ENCODE measurements at places on chromosomes 11 and 22.
A peak's percentile ranks its signal among the peaks of the same experiment; 100 is the strongest.

DNA sequence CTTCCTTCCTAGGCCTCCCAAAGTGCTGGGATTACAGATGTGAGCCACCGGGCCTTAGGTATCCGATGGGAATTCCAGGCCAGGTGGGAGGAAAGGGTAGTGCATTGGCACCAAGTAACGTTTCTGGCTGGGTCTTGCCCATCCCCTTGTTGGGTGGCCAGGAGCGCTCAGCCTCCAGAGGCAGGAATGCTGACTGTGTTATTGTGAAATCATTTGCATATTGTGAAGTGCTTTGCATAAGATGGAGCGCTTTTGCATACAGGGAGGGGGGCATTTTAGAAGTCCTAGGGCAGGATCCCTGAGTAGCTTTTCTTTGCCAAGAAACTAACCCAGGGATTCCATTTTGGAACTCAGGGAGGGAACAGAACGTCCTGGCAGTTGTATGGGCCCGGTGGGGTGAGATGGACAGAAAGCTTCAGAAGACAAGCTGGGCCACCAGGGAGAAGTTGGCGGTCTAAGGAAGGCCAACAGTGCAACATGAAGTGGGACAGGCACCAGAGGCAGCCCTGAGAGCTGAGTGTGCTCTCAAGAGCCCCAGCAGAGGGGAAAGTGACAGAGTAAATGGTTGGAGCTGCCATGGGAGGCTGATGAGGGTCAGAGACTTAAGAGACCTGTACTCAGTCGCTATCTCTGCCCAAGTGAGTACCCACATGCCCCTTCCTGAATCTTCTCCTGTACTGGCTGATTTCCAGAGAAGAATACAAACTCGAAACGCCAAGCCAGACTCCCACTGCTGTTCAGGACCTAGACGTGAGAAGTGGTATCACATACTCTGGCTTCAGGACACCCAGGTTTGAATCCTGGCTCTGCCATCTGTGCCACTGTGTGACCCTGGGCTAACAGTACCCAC is 1.3 kb upstream of the SLC39A13 start:
- DNase-seq = no peak

DNA sequence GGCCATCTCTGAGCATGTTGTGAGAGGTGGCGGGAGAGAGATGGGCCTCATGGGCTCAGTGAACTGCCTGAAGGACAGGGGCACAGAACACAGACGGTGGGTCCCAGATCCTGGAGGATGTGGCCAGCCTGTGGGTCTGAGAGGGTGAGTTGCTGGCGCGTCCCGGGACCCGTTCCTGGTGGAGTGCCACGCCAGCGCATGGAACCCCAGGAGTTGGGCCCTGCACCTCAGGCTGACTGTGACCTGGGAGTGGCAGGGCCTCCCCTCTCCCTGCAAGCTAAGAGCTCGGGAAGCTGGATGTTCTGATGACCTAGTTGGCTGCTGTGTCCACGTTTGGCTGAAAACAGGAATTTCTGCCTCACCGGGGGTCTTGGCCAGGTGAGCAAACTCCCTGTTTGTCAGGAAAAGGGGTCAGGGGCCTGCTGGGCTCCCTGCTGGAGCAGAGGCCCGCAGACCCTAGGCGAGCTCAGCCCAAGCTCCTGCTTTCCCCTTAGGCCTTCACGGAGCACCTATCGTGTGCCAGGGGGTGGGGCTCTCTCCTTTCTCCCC is 15.0 kb downstream of the LRRC32 start:
- DNase-seq = no peak

GRCh38 chr22:38017272-38017920 is 33.0 kb upstream of the SOX10 start:
- no peak for DNase-seq

- no peak for DNase-seq
Measured at GRCh38 chr11:122897606-122898210, 15.1 kb downstream of the JHY start.

- peak; percentile 62 for DNase-seq
Measured at GRCh38 chr11:304915-305843, 2.4 kb upstream of the IFITM2 start.

DNA sequence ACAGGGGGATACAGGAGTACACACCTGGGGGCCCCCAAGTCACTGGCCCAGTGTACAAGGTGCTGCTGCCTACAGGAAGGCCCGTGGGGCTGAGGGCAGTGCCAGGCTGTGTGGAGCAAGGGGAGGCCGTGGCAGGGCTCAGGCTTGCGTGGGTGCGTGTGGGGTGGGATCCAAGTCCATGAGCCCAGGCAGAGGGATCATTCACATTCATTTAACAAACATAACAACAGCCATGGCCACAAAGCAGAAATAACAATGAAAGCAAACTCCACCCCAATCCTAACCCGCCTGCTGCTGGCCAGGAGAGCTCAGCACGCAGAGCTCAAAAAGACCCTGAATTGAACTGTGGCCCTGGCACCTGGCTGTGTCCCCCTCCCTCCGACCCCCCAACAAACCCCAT is 17.0 kb upstream of the SCGB1A1 start:
- DNase-seq = no peak

GRCh38 chr11:80448709-80449108 is 1007.9 kb upstream of the TENM4 start:
- DNase-seq = no peak

GRCh38 chr22:26461188-26461810 is 22.3 kb downstream of the HPS4 start:
- peak; percentile 55 for DNase-seq

- DNase-seq = no peak
Measured at GRCh38 chr11:33669598-33670249, 30.9 kb downstream of the C11orf91 start.

DNA sequence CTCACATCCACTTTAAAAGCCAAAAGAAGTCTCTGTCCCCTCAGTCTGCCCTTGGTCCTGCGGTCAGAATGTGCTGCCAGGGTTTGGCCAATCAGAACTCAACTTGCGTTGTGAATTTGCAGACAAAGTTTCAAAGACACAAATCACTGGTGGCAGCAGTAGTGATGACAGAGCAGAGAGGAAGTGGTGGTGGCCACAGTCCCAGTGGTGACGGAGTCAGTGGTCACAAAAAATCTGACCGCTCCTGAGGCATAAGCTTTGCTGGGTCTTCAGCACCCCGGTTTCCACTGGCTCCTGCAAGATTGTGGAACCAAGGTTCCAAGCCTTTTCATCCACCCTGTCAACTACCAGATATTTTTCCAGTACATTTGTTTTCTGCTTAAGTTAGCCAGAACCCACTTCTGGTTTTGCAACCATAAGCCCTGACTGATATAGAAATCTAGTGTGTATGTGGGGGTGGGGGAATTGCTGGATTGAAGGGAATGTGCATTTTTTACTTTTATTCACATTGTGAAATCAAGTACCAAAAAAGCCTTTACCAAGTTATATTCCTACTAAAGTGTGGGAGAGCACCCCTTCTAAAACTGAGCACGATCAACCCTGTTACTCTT is 112.3 kb downstream of the TMPRSS5 start:
- peak; percentile 5 for DNase-seq

DNA sequence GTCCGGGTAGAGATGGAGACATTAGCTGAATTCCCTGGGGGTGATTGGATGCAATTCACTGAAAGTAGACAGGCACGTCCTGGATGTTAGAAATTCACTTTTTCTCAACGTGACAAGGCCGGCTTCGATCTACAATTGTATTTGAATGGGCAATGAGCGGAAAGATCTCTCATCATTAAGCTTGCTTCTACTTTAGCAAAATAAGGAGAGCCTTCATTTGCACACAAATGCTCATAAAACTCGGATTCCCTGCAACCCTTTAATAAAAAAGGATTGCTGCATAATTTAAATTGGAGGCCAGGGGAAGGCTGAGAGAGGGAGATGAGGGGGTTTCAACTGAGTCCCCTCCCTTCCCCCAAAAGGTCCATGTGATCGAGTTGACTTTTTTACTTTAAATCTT is 10.6 kb upstream of the PAX6 start:
- no peak for DNase-seq

- no peak for DNase-seq
Measured at GRCh38 chr11:24356501-24356900, 140.4 kb upstream of the LUZP2 start.

GRCh38 chr22:17379944-17380343 is 10.7 kb downstream of the CECR2 start:
- no peak for DNase-seq

- DNase-seq = no peak
Measured at GRCh38 chr11:66150725-66151124, 80.7 kb downstream of the PACS1 start.

DNA sequence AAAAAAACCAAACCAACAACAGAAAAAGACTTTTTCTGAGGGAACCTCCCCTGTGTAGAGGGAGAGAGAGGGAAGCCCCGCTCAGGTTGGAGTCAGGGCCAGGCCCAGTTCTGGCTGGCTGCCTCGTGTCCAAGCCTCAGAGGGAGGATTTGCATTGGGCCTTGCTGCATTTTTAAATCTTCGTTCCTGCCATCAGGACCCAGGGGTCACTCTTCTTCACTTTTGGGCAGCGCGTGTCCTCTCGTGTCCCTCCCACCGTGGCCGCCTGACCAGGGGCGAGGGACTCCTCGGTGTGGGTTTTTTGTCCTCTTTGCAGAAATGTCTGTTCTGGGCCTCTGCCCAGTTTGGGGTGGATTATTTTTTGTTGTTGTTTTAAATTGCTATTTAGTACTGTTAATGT is 57.9 kb downstream of the LRRC74B start:
- DNase-seq = no peak

DNA sequence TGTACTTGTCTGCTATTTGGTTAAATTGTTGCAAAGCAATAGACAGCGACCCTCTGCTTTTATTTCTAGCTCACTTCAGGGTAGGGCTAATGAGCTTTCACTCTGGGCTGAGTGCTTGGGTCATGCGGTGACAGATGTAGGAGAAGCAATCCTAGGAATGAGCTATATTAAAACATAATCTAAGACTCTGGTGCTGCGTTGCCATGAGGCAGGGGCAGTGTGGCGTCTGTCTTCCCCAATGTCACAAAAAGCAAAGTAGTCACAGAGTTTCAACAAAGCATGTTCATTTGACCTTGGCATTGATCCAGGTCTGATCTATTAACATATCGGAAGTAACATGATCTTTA is 55.5 kb upstream of the GRAMD1B start:
- DNase-seq = no peak

DNA sequence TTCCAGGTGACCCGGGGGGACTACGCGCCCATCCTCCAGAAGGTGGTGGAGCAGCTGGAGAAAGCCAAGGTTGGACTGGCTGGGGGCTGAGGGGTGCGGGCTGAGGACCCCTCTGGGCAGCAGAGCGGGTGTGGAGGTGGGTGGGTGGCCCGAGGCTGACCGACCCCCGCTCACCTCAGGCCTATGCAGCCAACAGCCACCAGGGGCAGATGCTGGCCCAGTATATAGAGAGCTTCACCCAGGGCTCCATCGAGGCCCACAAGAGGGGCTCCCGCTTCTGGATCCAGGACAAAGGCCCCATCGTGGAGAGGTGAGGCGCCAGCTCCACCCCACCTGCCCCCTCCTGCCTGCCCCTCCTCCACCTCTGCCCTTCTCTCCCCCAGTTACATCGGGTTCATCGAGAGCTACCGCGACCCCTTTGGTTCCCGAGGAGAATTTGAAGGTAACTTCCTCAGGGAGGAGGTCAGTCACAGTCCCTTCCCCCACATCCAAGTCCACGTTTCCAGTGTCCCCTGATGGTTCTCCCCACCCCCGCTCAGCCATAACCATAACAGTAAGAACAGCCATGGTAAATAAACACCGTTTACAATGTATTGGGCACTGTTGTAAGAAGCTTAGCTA is 11.2 kb downstream of the DPP3 start:
- no peak for DNase-seq

- no peak for DNase-seq
Measured at GRCh38 chr11:10633261-10633660, 60.3 kb downstream of the IRAG1 start.

DNA sequence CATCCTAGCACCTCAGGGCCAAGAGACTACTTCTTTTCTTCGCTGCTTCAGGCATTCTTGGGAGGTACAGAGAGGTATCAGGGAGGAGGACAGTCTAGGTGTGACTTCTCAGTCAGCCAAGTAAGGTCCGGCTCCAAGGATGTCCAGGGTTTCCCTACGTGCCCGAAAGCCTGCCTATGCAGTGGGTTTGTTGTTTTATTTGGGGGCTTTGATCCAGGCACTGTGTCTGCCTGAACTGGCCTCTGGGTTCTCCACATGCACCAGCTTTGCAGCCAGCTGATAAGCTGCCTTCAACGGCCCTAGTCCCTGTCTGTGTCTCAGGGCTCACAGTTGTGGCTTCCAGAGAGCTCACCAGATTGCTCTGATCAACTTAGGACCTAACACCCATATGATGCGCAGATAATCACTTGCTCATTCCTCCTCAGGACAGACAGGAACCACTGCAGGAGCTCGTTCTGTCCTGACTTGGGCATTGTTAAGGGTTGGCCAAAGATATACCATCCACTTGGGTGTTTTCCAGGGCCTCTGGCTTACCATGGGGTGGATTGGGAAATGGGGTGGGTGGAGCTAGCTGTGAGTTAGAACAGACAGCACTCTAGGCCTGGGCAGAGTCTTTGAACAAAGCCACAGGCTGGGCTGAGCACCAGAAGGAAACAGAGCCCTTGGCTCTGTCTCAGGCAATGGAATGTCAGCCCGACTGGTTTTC is 45.5 kb upstream of the CRYBB3 start:
- DNase-seq = no peak

- DNase-seq = peak; percentile 83
Measured at GRCh38 chr22:37561212-37562048, 1.1 kb downstream of the CDC42EP1 start.

- no peak for DNase-seq
Measured at GRCh38 chr22:25929321-25929878, 187.4 kb downstream of the MYO18B start.

GRCh38 chr11:35427071-35427470 is 7.7 kb upstream of the SLC1A2 start:
- no peak for DNase-seq

GRCh38 chr11:19345848-19346681 is 105.3 kb upstream of the E2F8 start:
- no peak for DNase-seq

GRCh38 chr11:68546555-68546954 is 86.0 kb downstream of the PPP6R3 start:
- no peak for DNase-seq

GRCh38 chr11:61917334-61918109 is at the start of gene RAB3IL1:
Gene RAB3IL1, minus strand, starts transcription at chr11:61917566. Its CDS starts 199 bp downstream, at chr11:61917367.
- DNase-seq = peak; percentile 2

DNA sequence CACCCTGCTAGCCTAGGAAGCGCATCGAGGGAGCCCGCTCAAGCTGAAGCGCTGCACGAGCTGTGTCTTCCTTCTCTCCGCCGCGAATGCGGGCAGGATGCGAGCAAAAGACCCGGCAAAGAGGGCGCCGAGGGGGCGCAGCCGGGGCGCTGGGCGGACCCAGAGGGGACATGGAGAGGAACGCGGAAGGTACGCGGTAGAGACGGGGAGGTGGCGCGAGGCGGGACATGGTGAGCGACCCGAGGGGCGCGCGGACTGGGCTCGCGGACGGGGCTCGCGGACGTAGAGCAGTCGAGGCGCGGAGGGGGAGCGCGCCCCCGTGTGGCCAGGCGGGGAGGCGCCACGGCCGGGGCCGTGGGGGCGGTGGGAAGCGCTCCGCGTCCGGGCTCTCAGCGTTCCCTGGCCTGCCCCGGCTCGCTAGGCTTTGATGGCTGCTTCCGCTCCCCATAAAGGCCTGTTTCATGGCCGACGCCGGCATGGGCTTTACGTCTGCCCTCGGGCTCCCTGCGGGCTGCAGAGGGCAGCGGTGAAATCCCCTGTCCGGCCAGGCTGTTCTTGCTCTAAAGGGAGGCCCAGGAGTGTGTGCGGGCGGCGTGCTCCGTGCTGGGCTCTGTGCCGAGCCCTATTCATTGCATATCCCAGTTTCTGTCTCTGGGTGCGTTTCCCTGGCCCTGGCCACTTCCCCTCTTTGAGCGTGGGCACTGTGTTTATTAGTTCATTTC is 31.2 kb upstream of the TRIM29 start:
- DNase-seq = peak; percentile 56
